CD4-positive, alpha-beta memory T cell (primary cell): ENCODE measurements at places on chromosomes 1 and 21. TPM values are rescaled to one million over a fixed set of nuclear protein-coding genes. Genes with fewer than 3 reads are reported as not detected.
A peak's percentile ranks its signal among the peaks of the same experiment; 100 is the strongest.

Gene B3GALT2
- total RNA-seq = 15.1 TPM

GRCh38 chr1:46113948-46114347, 18.5 kb downstream of the PIK3R3 start:
- H3K4me3 ChIP-seq = no peak overlapping the region
- no peak overlapping the region for H3K27ac ChIP-seq
- DNase-seq = no peak
- no peaks in the 10 kb centered on the region for H3K36me3 ChIP-seq
- H3K27me3 ChIP-seq = no peaks in the 10 kb centered on the region

- peak overlapping the region; percentile 59 for H3K27ac ChIP-seq
- no peaks in the 10 kb centered on the region for H3K27me3 ChIP-seq
- peak; percentile 80 for DNase-seq
- no peak overlapping the region for H3K4me3 ChIP-seq
- H3K4me1 ChIP-seq = peaks cover 19% of the 10 kb centered on the region
Observed at GRCh38 chr1:1629430-1630190, 2.4 kb upstream of the MMP23B start.

- no peak for DNase-seq
- no peak overlapping the region for H3K27ac ChIP-seq
- peaks cover 46% of the 10 kb centered on the region for H3K36me3 ChIP-seq
Observed at GRCh38 chr21:39232861-39233291, 49.6 kb upstream of the PSMG1 start.
